Heart left ventricle (tissue), 16 donors: ENCODE measurements at places on chromosomes 7 and 10.

GRCh38 chr7:3438352-3438751, 137.3 kb downstream of the SDK1 start:
- no peaks in the 10 kb centered on the region for H3K27me3 ChIP-seq
- no peak overlapping the region for H3K4me3 ChIP-seq
- no peak for DNase-seq
- no peak overlapping the region for H3K27ac ChIP-seq
- H3K36me3 ChIP-seq, result no peaks in the 10 kb centered on the region

DNA sequence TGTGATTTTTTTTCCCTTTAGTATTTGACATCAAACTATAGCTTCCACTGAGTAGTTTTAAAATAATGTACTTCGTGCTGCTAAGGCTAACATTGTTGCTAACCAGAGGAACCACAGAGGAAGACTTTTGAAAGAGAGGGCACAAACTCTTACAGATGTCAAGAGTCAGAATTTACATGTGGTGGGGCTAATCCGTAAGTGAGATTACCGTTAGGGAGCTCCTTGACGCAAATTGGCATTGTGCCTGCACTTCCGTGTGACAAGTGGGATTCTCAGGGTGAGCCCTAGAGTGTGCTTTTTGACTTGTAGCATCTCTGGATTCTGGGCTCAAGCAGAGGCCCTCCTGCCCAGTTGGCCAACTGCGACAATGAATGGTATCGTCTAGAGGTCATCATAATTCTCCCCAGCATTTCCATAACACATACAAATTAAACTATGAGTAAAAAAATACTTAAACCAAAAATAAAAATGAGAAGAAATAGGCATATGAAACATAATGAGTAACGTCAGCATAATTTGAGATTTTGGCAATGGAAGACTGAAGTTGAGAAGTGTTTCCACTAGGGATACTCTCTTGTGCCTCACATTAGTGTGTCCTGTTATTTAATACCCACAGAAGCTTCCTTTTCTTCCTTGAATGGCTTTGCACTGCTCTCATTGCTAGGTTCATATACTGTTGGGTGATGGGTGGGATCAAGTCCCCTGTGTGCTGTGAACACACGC, 164.0 kb downstream of the SDK1 start:
- H3K4me1 ChIP-seq, result no peaks in the 10 kb centered on the region
- no peak overlapping the region for H3K4me3 ChIP-seq
- H3K27ac ChIP-seq, result no peak overlapping the region
- no peak for DNase-seq

GRCh38 chr7:140506788-140507464, 27.6 kb upstream of the MKRN1 start:
- H3K4me1 ChIP-seq, result no peaks in the 10 kb centered on the region
- no peak for DNase-seq
- H3K4me3 ChIP-seq, result no peak overlapping the region
- H3K27me3 ChIP-seq, result no peaks in the 10 kb centered on the region

DNA sequence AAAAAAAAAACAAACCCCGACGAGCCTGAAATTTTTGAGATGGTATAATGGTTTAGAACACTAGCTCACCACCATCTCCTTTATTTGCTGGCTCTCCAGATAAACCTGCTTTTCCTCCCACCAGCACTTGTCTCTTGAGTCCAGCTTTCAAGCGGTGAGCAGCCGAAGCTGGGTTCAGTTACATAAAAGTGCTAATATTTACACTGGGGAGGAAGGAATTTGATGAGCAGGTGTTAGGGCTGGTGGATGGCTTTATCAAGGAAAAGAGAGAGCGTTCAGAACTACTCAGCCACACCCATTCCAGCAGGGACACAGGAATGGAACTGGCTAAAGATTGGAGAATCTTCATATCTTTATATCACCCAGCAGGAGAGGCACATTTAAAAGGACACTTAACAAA, 6.6 kb upstream of the CALML3 start:
- H3K4me3 ChIP-seq, result no peak overlapping the region
- H3K4me1 ChIP-seq, result no peaks in the 10 kb centered on the region
- no peaks in the 10 kb centered on the region for H3K27me3 ChIP-seq
- H3K27ac ChIP-seq, result no peak overlapping the region
